ENCODE measurements at places on chromosomes 5 and 9.

DNA sequence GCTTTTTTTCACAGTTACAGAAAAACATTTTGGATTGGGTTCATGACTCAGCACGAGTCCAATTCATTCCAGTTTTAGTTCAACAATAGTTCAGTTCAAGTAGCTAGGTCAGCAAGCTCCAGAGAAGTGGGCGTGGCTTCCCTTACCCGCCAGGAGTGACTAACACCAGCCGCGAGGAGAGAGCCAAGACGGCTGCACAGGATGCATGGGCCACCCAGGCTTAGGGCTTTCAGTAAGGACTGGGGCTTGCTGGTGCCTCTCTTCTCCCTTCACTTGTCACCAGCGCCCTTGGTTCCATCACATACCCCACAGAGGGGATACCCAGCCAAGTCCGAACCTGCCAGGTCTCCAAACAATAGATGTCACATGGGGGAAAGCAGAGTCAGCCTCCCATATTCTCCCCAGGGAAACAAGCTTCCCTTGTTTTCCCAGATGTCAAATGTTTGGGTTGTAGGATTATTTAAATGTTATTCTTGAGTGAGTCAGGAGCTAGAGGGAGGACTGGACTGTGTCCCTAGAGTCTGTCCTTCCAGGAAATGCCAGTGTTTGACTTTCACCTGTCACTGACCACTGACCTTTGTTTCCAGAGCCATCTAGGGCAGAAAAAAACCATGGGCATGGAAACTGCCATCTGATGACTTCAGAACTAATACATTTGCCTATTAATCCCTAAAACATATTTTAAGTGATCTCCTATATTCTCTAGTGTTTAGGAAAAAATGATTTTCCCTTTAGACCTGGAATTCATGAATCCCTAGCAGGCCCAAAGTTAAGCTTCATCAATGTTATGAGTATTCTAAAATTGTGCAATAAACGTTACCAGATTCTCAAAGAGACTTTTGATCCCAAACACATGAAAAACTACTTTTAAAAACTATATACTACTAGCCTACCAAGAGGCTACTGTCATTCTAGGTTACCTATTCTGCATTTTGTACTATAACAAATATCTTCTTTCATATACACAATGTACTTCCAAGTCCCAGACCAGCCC, 51.9 kb downstream of the NIPAL4 start:
- DNase-seq = no peak

DNA sequence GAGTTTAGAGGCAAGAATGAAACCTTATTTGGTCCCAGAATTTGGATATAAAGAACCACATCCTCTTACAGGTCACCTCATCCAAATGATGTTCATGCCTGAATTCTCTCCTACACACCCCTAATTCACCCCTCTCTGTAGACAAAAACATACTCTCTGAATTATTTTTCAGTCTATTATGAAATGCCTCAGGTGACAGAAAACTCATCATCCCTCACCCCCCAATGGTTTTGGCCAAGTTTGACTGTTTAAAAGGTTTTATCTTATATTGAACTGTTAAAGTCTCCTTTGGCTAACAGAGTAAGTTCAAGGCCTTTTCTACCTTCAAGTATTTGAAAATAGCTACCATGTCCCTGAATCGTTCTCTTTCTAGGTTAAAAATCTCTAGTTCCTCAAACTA, 2.3 kb upstream of the CD180 start:
- DNase-seq = no peak

- DNase-seq = no peak
Measured at GRCh38 chr9:121360601-121361374, 9.3 kb downstream of the STOM start.

DNA sequence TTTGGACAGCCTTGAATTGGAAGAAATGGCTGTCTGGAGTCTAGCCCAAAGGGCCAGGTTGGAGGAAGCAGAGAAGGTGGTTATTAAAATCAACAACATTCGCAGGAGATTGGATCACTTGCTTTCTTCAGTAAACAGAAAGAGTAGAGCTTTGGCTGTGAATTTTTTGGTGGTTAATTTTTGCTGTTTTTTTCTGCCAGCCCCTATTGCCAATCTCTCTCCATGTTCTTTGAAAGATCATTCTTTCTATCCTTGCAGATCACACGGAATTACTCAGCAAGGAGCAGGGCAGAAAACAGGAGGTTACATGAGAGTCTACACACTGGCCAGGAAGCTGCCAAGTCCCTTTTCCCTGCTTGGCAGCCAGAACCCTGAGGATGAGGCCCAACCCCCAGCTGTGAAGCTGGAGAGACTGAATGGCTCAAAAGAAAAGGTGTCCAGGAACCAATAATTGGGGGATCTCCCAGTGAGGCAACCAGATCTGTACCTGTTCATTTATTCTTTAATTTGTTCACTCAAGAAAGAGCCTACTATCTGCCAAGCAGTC, 13.0 kb downstream of the GLRX start:
- DNase-seq = no peak

Measured in Caco-2 (cell line).